ENCODE measurements at places on chromosomes 4 and X. TPM values are rescaled to one million over a fixed set of nuclear protein-coding genes. Genes with fewer than 3 reads are reported as not detected.

DNA sequence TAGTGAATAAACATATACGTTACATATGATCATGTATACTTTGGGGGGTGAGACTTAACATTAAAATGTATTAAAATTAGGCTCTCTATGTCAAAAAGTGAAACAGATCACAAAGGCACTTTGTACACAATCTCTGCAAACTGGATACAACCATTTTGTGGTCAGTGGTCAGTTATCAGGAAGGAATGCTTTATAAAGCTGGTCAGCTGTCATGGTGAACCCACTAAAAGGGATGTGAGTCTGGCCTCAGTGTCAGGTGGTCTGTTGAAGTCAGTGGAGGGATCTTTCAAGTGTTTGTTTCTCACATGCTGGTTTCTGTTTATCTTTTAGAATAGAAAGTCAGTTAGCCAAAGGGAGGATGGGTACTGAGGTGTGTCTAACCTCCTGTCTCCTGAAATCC is 875.5 kb upstream of the INTU start:
- DNase-seq: no peak

DNA sequence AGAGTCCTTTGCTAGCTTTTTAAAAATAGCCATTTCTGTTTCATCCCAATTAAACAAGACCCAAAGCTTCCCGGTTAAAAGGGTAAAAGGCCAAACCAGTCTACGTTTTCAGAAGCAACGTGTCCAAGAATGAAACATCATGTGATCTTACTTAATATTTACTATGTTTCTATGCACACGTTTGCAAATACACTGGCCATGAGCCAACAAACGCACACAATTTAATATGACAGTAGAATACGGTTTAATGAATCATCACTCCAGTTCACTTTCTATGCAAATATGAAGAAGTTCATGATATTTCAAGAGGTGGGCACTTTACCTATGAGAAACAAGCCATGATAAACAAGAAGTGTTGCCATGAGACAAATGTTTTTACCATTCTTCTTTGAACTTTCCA is 4.3 kb downstream of the NR0B1 start:
- no peak for DNase-seq

DNA sequence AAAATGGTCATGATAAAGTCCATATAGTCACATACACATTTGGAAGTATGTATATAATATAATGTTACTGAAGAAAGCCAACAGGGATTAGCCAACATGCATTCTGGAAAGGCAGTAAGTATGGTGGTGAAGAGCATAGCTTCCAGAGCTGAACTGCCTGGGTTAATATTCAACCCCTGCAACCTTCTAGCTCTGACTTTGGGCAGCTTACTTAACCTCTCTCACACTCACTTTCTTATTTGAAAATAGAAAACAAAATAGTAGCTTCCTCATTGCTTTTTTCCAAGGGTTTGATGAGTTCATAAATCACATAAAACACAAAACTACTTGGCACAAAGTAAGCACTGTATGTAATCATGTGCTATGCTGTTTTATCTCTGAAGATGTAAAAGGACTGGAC is 216.4 kb downstream of the CHIC2 start:
- DNase-seq: no peak

HSD17B13 gene
- 1.8 TPM for total RNA-seq

GAGE12H gene
- total RNA-seq: not detected
